ENCODE measurements at places on chromosomes 7 and 10.

DNA sequence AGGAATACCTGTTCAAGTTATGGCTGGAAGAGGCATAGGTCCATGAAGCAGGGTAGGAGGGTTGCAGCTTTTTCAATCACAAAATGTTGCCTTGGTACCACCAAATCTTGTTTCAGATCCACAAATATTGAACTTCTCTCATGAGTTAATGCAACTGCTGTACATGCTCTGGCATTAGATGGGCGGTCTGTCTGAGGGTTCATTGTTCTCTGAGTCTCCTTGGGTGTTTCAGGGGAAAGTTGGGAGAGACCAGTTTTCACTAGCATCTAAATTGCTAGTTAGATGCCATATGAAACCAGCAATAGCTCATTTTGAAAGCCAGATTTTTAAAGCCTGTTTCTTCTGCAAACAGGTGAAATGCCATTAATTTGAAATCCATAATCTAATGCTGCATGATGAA, 27.8 kb upstream of the ELMO1 start:
- DNase-seq, result no peak

DNA sequence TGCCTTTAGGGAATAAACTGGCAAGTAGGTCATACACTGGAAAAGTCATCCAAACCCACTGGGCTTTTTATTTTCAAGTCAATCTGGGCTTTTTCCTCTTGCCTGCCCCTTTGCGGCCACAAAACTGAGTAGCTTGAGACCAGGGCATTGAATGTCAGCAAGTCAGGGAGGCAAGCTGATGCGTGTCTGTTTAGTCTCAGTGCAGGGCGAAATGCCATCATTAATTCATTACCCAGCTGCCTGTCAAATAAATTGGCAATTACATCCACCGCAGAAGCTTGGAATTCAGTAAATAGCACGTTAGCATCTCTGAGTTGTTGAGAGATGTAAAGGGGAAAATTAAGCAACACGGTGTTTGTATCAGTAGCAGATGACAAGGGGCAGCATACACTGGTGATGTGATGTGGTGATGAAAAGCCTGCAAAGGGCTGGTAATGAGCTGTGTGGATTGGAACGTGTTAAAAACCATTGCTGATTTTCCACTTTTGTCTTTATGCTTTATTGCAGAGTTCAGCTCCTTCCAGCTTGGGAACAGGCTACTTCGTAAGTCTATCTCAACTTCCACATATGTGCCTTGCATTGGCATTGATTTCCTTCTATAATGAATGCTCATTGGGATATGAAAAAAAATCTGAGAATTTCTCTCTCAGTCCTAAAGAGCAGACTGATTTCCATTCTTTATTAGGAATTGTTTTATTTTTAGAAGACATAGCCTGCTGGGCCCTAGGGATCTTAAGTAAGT, 535.9 kb downstream of the AUTS2 start:
- DNase-seq, result no peak

- DNase-seq, result no peak
These were observed 41.1 kb downstream of the MINPP1 start for GRCh38 chr10:87545783-87546182.

DNA sequence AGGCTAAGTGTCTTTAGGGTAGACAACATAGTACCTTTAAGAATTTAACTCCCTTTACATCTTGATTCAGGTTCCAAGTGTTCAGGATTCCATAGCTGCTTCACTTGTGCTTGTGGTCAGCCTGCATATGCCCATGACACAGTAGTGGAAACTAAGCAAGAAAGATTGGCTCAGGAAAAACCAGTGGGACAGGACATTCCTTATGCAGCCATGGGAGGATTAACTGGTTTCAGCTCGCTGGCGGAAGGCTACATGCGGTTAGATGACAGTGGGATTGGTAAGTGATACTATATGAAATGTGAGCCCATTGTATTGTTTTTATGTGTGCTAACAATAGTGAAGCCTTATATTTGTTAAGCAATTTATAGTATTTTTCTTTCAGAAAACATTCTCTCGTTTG, 11.3 kb downstream of the FAM221A start:
- DNase-seq, result no peak

DNA sequence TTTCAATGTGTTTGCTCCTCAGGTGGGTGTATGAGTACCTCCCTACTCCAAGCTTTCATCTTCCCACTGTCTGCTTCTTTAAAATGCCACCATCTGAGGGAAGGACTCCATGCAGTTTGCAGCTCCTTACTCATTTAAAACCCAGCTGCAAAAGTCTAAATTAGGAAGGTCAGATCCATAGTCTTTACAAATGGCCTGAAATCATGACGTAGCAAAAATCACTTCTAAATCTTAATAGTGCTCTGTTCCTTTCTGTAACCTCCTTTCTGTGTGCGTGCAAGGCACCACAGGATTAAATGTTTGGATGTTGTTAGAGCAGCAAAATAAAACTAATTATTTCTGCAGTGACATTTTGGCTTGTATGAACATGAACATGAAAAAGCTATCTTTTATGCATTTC, 366.9 kb upstream of the IGFBP3 start:
- DNase-seq, result no peak

- no peak for DNase-seq
These were observed 137.0 kb downstream of the CNNM2 start for GRCh38 chr10:103055105-103055504.

GRCh38 chr10:24310104-24310503, 101.2 kb downstream of the KIAA1217 start:
- no peak for DNase-seq

All from CD4-positive, alpha-beta T cell treated with Interleukin-4 for 1 hour (primary cell).